ENCODE measurements at places on chromosomes 7 and 10.

- DNase-seq, result no peak
Observed at GRCh38 chr10:14349081-14349480, 18.4 kb upstream of the FRMD4A start.

- no peak for DNase-seq
Observed at GRCh38 chr7:69246758-69247157, 351.5 kb upstream of the AUTS2 start.

DNA sequence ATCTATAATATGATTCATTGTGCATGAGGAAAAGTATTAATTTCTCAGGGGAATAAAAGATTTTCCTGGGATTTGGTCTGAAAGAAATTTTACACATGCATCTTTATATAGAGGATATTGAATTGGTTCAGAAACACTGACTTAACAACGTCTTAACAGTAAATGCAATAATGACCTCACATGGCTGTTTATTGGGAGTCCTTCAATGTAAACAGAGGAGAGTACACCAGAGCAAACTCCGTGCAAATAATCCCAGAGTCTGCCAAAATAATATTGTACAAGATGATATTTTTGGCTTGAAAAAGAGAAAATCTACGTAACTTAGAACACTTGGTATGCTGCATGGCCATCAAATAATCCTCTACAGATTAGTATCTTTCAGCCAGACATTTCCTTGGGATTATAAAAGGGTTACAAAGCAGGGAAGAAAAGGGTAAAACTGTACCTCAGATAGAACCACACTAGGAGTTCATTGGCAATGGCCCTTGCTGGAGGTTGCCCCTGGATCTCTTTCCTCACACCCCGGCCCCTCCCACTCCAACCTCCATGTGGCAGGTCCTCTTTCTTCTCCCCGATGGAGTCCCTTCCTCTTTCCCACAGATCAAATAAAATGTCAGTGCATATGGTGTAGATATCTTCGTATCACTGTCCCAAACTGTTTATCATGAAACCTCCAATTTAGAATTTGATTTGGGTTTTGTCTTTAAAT is 196.4 kb downstream of the EVX1 start:
- no peak for DNase-seq

DNA sequence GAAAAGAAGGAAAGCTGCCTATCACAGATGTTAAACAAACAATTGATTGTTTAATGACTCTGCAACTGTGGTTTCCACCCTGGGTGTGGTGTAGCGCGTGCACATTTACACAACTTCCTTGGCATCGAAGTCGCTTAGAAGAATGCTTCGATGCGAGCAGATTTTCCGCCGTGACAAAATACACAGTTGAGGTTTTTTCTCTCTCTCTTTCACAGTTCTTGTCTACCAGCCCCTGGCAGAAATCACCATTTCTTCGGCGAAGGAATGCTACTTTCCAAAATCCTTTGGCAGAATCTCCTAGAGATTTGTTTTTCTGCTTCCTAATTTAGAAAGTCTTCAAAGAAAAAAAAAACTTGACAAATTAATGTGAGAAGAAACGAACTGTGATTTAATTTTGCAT is 70.7 kb upstream of the C1QL3 start:
- DNase-seq, result no peak

DNA sequence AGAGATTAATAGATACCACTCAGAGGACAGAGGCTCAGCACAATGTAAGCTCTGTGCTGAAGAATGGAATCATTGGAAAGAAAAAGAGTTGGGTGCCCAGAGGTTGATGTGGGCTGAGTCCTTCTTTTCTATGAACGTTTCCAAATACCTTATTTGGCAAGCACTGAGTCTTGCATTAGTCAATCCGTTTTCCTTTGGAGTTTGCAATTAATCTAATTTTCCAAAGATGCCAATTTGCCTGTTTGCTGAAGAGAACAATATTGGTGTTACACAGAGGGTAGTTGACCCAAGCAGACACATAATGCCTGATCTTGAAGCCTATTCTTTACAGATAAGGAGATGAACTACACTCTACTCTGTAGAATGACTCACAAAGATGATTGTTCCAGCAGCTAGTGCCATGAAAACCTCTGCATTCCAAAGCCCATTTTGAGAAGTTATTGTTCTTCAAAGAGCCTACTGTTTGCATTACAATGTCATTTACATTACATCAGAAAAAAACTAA is 55.4 kb upstream of the MET start:
- DNase-seq, result no peak

DNA sequence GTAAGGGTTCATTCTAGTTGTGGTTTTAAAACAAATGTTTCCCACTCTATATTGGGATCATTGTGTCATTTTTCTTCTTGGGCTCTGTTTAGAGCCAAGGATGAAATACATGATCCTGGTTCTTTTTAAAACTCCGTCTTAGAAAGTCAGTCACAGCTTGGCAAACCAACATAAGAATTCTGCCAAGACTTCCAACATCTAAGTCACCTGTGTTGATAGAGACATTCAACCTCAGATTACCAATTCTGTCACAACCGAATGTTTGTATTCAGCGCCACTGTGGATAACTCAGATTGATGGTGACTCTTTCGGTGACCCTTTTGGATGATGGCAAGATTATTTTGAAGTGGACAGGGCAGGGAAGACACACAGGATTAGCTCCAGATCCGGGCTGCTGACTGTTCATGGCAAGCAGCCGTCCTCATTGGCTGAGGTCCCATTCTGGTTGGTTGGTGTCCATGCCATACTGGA is 255.4 kb downstream of the ARHGAP21 start:
- DNase-seq, result no peak

DNA sequence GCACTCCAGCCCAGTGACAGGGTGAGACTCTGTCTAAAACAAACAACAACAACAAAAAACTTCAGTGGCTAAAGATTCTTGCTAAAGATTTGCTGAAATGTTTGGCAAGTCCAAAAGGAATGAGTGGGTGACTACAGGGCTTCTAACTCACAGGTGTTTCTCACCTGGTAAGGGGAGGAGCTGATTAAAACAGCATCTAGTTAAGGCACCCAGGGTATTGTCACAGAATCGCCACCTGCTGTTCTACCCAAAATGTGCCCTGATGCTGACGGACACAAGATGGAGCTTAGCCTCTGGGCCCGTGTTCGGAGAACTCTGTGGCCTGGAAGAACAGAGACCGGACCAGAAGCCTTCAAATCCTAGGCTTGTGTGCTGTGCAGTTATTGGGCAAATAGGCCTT is 336.0 kb upstream of the GALNT17 start:
- DNase-seq, result no peak

DNA sequence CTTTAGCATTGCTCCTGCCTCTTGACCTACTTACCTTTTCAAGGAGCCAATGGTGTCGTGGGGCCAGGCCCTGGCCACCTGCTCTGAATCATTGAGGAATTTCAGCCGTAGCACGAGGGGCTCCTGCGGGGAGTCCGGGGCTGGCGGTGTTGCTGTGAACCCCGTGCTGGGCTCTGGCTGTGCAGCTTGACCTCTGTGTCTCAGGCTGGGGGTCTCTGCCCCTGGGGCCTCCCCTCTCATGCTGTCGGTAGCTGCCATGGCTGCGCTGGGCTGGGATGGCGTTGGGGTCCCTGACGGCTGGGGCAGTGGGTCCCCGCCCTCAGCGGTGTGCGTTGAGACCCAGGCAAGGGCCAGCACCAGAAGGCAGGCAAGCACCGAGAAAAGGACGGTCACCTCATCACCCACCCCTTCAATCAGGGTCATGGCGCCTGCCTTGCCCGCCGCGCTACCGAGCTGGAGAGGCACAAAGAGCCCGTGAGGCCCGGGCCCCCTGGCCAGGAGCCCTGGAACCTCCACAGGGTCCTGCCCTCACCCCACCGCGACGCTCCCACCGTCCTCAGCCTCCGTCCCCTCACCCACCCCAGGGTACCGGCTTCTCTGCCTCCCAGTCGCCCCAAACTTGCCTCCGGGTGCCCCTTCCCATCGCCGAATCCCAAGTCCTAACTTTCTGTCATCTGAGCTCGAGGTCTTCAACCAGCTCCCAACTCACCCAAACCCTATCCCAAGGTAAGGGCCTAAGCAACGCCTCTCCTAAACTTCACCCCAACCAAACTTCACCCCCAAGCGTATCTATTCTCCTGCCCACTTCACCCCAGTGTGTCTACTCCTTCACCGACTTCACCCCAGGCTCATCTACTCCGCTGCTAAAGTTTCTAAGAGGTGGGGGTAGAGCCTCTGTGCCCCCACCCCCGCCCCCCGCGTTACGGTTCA is 887 bp downstream of the TMUB1 start:
- DNase-seq, result peak; percentile 53

- no peak for DNase-seq
Observed at GRCh38 chr10:127009366-127009765, 104.1 kb downstream of the DOCK1 start.

DNA sequence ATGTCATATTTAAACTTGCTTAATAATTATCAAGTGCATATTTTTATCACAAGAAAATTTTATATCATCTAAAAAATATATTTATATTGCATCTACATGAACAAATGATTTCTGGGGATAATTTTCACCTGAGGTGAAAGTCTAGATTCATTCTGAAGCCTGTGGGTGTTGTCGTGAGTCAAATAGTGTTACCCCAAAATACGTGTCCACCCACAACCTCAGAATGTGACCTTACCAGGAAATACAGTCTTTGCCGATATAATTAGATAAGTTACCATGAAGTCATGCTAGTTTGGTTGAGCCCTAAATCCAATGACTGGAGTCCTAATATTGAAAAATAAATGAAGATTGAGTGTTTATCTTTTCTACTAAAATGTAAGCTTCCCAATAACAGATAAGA is 203.0 kb upstream of the MDFIC start:
- no peak for DNase-seq

DNA sequence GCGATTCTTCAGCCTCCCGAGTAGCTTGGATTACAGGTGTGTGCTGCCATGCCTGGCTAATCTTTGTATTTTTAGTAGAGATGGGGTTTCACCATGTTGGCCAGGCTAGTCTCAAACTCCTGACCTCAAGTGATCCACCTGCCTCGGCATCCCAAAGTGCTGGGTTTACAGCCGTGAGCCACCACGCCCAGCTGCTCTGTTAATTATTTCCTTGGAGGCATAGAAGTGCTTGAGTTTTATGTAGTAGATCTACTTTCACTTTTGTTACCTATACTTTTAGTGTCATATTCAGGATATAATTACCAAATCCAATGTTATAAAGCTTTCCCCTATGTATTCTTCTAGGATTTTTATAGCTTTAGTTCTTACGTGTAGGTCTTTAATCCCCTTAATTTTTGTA is 1093.0 kb downstream of the GATA3 start:
- no peak for DNase-seq

DNA sequence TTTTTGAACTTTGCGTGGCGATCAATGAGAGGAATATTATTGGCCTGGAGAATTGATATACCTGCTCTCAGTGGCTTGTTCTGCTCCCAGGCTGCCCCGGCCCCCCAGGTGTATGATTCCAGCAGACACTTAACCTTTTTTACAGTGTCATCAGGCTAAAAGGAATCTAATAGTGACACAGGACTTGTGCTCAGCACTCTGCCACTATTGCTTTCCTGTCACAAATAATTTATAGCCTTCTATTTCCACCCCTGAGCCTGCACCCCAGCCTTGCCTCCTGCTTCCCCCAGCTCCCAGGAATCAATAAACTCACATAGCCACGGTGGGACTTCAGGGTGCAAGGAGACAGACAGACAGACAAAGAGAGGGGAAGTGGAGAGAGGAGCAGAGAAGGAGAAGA is 28.3 kb downstream of the PAX2 start:
- DNase-seq, result no peak

- DNase-seq, result no peak
Observed at GRCh38 chr7:122488241-122488640, 183.7 kb upstream of the FEZF1 start.

DNA sequence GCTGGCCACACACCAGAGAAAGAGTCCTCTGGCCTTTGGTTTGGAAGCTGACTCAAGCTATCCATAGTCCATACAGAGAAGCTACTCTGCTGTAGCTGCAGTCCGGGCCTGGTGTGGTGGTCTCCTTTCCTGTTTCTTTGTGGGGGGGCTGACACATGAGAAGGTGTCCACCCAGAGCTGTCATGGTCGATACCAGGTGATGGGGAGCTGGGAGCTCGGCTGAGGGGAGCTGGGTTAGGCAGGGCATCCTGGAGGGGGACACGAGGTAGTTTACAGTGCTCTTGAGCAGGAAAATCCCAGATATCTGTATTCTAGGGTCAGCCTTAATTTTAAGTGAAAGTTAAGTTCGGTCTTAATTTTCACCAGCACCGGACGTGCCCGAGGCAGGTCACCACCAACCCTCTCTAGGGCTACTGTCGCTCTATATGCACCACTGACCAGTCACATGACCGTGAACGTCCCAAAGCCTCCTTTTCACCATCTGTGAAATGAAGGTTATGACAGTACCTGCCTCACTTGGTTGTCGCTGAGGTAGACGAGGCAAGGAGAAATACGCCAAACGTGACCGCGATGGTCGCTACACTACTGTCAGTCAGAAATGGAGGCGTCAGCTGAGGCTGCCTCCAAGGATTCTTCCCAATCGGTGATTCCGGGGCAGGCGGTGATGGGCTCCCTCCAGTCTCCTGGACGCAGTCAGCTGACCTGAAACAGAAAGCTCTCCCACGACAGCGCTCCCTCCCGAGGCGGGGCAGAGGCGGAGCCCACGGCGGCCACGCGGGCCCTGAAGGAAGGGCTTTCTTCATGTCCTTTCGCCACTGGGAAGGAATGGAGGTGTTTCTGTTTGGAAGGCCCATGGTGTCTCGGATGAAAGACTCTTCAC is 69.4 kb upstream of the SHH start:
- no peak for DNase-seq

DNA sequence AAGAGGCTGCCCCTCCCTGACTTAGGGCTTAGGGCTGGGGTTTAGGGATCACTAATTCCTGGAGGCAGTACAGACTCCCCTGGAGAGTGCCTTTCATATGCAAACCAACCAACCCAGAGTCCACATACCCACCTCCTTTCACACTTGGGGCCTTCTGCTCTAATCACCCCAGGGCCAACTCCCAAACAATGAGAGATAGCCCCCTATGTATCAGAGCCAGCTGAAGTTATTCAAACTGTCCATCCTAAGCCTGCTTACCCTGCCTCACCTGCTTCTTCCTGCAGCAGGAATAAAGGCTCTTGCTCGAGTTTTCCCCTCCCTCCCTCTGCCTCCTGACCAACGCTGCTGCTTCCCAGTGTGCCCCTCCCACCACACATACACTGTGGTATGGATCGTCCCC is 51.8 kb upstream of the SLC35G1 start:
- DNase-seq, result peak; percentile 87

- no peak for DNase-seq
Observed at GRCh38 chr7:80902019-80902418, 16.8 kb downstream of the SEMA3C start.

- DNase-seq, result peak; percentile 57
Observed at GRCh38 chr7:50416527-50417182, 33.5 kb downstream of the FIGNL1 start.

GRCh38 chr10:70978816-70979480 is 90.6 kb upstream of the PCBD1 start:
- DNase-seq, result no peak

- DNase-seq, result no peak
Observed at GRCh38 chr10:54710918-54711317, 90.1 kb downstream of the PCDH15 start.
